ENCODE measurements at places on chromosomes 6 and 20.

GRCh38 chr6:53045891-53046673, 19.1 kb upstream of the FBXO9 start:
- DNase-seq: no peak

GRCh38 chr20:39839399-39840119, 849.5 kb downstream of the MAFB start:
- DNase-seq: no peak

DNA sequence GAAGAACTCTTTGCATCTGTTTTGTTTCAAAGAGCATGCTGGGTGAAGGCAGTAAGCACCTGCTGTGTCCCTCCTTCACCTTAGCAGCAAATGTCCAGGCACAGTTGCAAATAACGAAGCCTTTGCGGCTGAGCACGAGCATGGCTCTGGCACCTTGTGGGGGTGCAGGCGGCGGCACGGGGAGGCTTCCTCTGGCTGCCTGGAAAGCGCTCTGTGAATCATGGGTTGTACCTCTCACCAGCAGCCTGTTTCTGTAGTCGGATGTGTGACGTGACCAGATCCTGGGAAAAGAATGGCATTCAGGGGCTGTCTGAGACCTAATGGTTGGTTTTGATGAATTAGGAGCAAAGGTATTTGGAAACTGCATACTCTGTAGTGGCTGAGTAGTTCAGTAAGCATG, 144.8 kb downstream of the DTNBP1 start:
- DNase-seq: no peak

GRCh38 chr6:34360556-34360955, 31.9 kb downstream of the NUDT3 start:
- DNase-seq: no peak

GRCh38 chr20:54078296-54078984, 8.0 kb upstream of the BCAS1 start:
- DNase-seq: no peak

DNA sequence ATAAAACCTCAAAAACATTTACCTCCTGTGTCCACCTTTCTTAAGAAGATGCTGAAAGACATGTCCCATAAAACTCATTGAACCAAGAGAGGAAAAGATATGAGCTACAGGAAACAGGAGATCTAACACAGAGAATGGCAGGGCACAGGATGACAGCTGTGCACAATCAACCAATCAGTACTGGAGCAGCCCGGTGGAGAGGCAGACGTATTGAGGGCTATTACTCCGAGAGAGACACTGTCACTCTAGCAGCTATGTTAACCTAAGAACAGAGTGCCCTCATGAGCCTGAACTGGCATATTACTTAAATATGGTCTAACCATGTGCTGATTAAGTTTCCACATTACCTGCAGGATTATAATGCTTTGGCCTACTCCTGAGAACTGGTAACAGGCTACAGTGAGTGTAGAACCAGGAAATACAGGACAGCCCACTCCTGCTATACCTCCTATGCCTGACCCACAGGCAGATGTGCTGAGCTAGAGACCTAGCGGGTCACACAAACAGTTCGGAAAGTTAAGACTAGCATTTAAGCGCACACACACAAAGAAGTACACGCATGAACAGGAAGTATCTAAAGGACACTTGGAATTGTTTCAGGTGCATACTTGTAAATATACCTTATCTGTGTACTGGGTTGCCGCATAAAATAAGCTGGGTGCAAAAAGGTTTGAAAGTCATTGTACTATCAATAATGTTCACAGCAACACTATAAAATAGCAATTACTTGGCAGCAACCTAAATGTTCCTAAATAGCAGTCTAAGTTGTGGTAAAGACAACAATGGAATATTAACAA, 199.3 kb upstream of the SHLD1 start:
- DNase-seq: no peak

GRCh38 chr6:118621799-118622470, 29.5 kb downstream of the CEP85L start:
- no peak for DNase-seq

- no peak for DNase-seq
Measured at GRCh38 chr6:129730477-129731165, 20.6 kb upstream of the ARHGAP18 start.

DNA sequence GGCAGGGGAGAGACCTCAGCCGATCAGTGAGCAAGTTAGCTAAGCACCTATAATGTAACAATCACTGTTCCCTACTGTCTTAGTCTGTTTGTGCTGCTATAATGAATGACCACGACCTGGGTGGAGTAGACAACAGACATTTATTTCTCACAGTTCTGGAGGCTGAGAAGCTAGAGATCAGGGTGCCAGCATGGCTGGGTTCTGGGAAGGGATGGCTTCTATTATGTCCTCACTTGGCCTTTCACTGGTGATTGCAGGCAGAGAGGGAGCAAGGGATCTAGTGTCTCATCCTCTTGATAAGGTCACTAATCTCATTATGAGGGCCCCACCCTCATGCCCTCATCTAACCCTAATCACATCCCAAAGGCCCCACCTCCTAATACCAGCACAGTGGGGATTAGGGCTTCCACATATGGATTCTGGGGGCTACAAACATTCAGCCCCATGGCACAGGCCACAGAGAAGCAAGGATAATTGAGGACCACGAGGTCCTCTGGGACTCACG, 162.5 kb downstream of the CD83 start:
- DNase-seq: no peak

DNA sequence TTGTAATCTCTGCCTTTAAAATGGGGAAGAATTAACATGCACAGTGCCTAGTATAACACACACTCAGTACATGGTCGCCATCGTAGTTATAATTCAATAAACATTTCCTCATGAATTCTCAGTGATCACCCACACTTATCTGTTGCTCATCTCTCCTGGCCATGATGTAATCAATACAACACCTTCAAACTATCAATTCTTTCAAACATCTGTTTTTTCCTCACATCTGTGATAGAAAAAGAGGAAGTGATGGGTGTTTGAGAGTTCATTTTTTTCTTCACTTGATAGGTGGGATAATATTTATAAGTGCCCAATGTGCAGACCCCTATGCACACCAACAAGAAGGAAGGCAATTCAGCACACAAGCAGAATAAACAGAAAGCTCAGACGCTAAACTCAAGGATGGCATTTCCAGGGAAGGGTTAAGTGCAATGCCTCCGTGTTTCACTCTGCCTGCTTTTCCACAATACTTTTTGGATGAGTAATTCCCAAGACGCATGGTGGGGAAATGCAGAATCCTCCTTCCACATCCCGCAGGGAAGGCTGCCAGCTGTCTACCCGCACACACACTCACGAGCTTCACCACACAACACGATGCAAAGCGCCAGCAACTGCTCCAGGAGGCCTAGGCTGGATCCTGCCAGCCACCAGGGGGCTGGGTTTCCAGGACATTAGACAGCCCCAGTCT, 100.3 kb downstream of the GMPR start:
- DNase-seq: no peak

GRCh38 chr6:169406804-169407203, 153.2 kb upstream of the THBS2 start:
- DNase-seq: no peak

DNA sequence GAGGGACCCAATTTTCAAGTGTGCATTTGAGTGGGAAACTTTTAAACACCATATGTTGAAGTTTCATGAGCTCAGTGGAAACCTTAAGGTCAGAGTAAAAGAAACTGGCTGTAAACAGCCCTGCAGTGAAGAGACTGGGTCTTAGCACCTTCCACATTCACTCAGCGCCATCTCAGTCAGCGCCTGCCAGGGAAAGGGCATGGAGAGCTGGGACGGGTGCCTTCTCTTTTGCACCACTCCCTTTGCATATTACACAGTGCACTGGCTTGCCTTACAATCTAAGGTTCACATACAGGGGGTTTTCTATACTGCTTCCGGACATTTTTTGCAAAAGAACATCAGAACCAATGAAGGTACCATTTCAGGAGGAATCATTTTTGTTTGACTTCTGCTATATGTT, 4.5 kb downstream of the TOMM6 start:
- no peak for DNase-seq

DNA sequence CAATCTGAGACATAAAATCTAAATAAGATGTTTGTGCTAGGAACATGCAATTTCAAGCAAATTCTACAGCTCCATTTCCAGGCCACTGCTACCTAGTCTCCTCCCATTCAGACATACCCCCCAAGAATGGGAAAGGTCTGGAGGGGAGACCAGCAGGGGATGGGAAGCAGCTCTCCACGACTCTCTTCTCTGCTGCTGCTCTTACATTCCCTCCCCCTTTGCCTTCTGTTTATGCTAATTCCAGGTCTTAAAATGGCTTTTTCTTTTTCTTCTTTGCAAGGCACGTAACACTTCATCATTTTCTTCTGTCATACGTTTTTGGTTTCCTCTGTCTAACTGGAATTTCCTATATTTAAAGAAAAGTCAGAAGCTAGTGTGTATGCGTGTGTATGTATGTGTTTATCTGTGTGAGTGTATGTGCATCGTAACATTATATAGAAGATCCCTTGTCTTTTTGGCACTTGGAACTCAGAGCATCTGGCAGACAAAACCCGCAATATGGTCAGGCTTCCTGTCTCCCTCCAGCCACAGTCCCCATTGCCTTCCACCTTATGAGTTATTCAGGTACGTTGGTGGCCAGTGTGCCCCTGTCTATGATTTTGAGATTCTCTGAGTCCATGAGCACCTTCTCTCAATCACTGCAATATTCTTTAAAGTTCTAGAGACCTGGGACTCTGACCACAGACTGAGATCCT, 493.7 kb downstream of the BTBD3 start:
- no peak for DNase-seq

GRCh38 chr6:170068496-170068895, 222.4 kb downstream of the DLL1 start:
- DNase-seq: no peak

- DNase-seq: peak; percentile 29
Measured at GRCh38 chr20:59123011-59123677, 40.5 kb upstream of the ZNF831 start.

Measured in T-helper 1 cell (primary cell).